Activated CD8-positive, alpha-beta memory T cell treated with anti-CD3 and anti-CD28 coated beads, Interleukin-2, amount 50 U/mL, for 48 hours (primary cell): ENCODE measurements at places on chromosomes 5 and 9.
A peak's percentile ranks its signal among the peaks of the same experiment; 100 is the strongest.

DNA sequence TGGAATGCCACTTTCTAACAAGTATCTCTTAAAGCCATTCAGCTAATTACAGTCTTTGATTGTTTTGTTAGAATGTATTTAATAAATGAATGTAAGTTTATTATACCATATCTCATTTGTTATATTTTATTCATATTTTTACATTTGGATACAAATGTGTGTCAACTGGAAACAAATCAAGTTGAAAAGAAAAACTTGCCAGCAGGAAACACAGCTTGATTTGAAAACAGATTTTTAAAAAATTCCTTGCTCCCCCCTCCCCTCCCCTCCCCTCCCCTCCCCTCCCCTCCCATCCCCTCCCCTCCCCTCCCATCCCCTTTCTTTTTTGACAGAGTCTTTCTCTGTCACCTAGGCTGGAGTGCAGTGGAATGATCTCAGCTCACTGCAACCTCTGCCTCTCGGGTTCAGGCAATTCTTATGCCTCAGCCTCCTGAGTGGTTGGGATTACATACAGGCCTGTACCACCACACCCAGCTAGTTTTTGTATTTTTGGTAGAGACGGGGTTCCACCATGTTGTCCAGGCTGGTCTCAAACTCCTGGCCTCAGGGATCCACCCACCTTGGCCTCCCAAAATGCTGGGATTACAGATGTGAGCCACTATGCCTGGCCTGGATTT lies 227.6 kb downstream of the WDR70 start:
- no peak for DNase-seq

GRCh38 chr5:138458856-138459255 lies 6.4 kb upstream of the EGR1 start:
- no peak for DNase-seq

GRCh38 chr9:121071756-121072421 lies 2.9 kb upstream of the CNTRL start:
- DNase-seq = no peak

DNA sequence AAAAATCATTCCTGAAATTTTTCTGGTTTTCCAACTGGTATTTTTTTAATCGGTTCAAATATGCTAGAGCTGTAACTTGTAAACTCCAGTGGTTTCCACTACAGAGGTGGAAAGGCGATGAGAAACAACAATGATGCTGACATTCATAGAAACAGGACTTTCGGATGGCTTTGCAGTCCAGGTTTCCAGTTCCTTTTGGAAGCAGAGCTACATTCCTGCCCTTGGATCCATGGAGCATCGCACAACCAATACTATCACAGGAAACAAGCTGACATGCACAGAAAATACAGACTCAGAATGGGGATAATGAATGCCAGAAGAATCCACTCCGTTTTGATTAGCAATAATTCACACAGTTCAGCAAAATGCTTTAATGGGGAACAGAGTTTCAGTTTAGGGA lies 140.0 kb downstream of the EPB41L4A start:
- DNase-seq = no peak

DNA sequence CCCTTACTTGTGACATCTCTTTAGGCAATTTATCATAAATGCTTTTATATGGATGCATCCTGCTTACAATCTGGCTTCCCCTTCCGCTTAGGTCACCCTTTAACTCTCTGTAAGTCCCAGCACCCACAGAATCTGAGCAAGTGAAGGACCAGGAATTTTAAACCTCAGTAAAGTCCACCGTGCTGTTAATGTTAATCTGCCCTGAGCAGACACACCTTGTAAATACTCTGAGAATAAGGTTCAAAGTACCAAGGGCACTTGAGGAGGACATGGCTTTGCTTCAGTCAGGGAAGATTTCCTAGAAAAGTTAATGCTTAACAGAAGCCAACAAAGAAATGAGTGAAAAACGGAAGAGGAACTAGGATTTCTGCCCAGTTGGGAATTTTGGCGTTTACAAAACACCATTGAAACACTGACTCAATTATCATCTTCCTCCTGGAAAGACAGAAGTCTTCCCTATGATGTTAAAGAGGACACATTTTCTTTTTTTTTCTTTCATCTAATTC lies 26.4 kb upstream of the TTC39B start:
- DNase-seq = no peak

GRCh38 chr5:65672796-65673195 lies 48.0 kb downstream of the SHLD3 start:
- DNase-seq = no peak

- DNase-seq = no peak
Observed at GRCh38 chr9:36665921-36666431, 93.3 kb downstream of the MELK start.

- DNase-seq = peak; percentile 61
Observed at GRCh38 chr5:179805070-179805528, 1.6 kb downstream of the MGAT4B start.

GRCh38 chr5:117562647-117563046 lies 988.0 kb upstream of the SEMA6A start:
- DNase-seq = no peak

GRCh38 chr9:94300470-94301301 lies 27.8 kb downstream of the NUTM2F start:
- DNase-seq = no peak

- no peak for DNase-seq
Observed at GRCh38 chr5:89313044-89313443, 430.1 kb upstream of the MEF2C start.

GRCh38 chr5:10761933-10762775 lies 1.1 kb upstream of the DAP start:
- no peak for DNase-seq

- DNase-seq = no peak
Observed at GRCh38 chr9:130366072-130366471, 78.7 kb upstream of the ASS1 start.

GRCh38 chr5:56729488-56729887 lies 85.9 kb upstream of the MAP3K1 start:
- DNase-seq = no peak

DNA sequence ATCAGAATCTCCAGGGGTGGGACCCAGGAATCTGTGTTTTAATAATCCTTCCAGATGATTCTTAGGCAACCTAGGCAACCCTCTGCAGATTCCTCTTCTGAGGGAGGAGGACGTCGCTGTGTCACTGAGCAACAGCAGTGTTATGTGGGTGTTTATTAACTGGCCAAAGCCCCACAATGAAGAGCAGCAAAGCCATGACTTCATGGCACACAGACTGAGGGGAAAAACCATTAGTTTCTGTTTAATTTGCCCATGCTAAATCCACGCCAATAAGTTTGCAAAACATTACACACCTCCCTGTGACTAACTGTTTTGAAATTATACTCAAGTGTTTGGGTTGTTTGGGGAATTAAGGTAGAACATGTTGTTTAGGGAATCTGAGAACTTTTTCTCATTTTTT lies 83.7 kb upstream of the TMED7 start:
- DNase-seq = no peak
